ENCODE measurements at places on chromosomes 4 and X.

- no peak for DNase-seq
Measured at GRCh38 chrX:12617241-12617640, 174.0 kb upstream of the PRPS2 start.

DNA sequence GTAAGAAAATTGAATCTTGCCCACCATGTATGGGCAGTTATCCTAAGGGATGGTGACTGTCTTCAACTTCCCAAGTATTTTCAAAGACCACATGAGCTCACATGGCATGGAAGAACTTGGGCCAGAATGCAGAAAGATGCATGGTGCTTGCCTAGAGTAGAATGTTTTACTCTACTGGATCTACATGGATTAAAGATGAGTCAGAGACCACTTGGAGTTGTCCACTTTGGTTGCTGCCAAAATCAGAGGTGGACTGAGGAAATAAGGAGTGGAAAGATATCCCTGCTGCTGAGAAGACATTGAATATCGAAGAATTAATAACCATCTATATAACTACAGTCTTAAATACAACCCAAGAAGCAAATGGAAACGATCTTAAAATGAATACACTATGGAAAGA, 498.1 kb downstream of the NLGN4X start:
- no peak for DNase-seq

- no peak for DNase-seq
Measured at GRCh38 chrX:70476934-70477733, 32.5 kb downstream of the DLG3 start.

GRCh38 chr4:163949976-163950601, 455.6 kb downstream of the TMA16 start:
- no peak for DNase-seq

DNA sequence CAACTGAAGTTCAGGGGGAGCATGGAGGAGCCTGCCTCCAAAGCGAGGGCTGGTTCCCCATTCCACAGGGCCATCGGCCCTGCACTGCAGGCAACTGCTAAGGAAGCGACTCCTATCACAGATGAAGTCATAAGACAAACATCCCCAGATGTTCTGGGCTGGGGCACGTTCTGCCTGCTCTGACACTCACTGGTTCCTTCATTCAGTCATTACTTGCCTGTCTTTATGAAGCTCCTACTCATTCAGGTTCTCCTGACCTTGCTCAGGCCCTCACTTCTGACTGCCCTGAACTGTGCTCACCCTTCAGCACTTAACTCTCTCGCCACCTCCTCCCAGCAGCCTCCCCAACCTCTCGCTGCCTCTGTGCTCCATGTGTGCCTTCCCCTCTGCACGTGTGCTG, 2.5 kb upstream of the SLC2A9 start:
- DNase-seq, result no peak

- no peak for DNase-seq
Measured at GRCh38 chr4:2804973-2805501, 12.2 kb downstream of the SH3BP2 start.

DNA sequence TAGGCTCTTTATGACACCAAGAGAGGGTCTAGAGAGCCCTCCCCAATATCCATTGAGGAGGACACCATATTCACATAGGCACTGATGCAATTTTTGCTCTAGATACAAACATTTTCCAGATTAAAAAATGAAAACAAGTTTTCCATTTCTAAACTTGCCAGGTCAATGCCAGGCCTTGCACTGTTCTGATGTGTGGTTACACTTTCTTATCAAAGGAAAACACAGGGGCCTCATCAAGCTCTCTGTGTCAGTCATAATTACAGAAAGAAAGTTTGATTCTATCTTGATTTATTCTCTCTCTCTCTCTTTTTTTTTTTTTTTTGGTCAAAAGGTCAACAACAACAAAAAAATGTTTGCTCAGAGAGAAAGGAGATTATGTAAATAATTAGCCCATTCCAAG, 80.2 kb upstream of the ACSL4 start:
- no peak for DNase-seq

Data from K562 (cell line).